NCI-H748 treated with DMSO at 0.1 percent for 48 hours (cell line): ENCODE measurements at places on chromosomes 6 and 20.

GRCh38 chr20:41334036-41334435 lies 6.6 kb upstream of the LPIN3 start:
- DNase-seq, result no peak

GRCh38 chr20:60268491-60268890 lies 310.3 kb downstream of the CDH26 start:
- DNase-seq, result no peak

DNA sequence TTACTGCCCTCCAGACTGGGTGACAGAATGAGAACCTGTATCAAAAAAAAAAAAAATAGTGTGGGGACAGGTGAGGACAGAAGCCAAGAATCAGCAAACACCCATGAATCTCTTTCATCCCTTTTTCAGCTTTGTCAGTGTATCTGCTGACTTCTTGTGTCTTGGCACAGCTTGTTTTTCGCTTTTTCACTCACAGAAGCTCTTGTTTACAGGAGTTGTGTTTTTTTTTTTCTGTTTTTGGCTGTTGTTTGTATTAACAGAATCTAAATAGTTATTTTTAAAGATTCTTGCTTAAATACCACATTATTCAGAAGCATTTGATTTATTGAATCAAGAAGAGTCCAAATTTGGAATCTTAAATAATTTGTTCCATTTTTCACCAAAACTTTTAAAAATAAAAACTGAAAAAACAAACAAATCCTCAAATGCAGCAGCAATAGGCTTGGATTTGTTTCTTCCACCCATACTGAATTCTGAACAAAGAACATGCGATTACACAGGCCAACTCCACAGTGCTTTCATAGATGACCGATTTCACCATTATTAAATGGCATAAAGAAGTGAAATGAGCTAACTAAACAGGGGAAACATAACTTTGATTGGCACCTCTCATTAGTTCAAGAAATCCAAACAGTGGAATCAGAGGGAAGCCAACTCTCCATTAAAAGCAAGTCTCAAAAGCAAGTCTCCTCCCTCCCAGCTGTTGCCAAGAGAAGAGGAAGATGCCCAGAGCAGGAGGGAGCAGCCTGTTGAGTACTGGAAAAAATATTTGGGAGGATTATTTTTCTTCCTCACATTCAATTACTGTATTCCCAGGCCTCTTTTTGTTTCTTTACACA lies 27.2 kb upstream of the GPR63 start:
- no peak for DNase-seq

- peak; percentile 43 for DNase-seq
These were observed 150.8 kb downstream of the ZMYND8 start for GRCh38 chr20:47205577-47206123.

GRCh38 chr6:124823240-124824111 lies 138.8 kb upstream of the RNF217 start:
- DNase-seq, result no peak

- no peak for DNase-seq
These were observed 108.4 kb upstream of the TNFAIP3 start for GRCh38 chr6:137758661-137759060.

DNA sequence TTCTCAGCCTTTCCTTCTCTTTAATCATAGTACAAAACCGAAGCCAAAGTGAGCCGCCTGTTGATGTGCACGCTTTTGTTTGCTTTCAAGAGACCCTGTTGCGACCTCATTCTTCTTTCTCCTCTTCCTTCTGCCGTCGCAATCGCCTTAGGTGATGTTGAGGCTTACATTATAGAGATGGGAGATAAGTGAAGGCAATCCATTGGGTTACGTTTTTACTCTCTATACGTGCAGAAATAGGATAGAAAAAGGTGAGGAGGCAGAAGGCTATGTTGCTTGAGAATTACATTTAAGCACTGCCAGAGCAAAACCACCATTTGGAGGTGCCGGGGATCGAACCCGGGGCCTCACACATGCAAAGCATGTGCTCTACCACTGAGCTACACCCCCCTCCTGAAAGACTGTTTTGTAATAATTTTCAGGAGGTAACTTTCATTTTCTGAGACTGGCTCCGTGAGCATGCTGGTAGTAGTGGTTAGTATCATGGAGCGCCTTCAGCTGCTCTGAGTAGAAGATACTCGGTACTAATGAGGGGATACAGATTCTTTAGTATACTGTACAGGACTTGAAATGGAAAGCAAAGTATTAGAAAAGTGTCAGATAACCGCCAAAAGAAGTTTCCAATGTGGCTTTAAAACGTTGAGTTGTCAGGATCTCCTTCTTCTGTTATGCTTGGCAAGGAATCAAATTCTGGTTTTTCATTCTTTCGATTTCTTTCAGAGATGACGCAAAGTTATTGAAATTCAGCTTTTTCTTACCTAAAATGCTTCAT lies 165.6 kb downstream of the TRIM27 start:
- peak; percentile 90 for DNase-seq

- no peak for DNase-seq
These were observed 31.3 kb upstream of the SH3BGRL2 start for GRCh38 chr6:79599725-79600259.

DNA sequence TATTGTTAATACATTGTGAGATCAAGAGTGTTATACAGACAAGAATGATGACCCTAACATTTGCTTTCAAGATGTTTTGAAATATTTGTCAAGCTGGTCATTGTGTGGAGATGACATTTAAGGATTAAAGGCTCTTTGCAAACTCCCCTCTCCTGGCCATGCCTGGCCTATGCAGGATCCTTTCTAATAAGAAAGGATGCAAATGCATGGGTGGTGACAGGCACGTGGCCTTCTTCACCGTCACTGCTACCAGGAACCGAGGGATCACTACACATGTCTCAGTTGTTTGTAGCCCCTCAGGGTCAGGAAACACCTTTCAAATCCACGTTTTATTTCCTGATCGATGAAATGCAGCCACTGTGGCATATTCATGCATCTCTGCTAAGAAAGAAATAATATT lies 419.7 kb downstream of the PRKN start:
- DNase-seq, result no peak

DNA sequence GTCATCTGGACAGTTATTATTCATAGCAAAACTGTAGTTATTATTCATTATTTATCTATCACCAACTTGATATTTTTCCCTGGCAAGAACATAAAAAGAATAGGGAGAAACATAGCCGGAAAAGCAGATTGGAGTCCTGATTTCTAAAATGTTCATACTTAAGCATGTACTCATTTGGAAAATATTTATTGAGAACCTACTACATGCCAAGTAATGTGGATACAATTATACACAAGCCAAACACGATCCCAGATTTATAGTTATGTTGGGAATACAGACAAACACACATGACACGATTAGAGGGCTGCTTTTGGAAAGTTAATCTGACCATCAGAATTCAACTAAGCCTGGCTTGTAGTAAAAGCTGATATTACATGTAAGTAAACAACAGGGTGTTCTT lies 30.7 kb downstream of the ARHGAP18 start:
- DNase-seq, result no peak

GRCh38 chr6:91149246-91149955 lies 562.5 kb upstream of the MAP3K7 start:
- DNase-seq, result no peak

- DNase-seq, result peak; percentile 25
These were observed 136.3 kb downstream of the LY86 start for GRCh38 chr6:6724539-6725467.

DNA sequence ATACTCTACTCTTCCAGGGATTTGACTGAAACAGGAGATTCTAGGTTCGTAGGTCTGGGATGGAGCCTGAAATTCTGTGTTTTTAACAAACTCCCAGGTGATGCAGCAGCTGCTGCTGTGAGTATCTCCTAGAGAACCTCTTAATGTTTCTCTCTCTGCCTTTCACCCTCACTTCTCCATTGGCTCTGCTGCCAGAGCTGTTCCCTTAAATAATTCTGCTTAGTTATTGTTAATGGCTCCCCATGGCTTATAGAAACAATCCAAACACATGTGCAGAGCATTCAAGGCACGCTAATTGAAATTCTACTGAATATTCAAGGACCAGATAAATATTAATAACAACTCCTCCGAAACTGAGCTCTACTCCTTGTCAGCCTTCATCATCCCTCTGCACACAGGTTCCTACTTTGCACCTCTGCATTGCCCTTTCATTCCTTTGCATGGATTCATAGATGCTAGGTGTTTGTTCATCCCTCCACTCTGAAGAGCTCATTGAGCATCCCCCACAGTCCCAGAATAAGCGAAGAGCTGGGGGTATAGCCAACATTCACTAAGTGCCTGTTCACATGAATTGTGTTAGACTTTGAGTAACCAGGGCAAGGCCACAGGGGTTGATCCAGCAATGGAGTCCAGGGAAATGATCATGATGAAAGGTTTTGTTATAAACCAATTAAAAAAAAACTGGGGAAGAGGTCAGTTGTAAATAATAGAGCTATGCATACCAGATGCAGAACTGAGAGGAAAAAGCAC lies 488.4 kb upstream of the JAG1 start:
- no peak for DNase-seq

DNA sequence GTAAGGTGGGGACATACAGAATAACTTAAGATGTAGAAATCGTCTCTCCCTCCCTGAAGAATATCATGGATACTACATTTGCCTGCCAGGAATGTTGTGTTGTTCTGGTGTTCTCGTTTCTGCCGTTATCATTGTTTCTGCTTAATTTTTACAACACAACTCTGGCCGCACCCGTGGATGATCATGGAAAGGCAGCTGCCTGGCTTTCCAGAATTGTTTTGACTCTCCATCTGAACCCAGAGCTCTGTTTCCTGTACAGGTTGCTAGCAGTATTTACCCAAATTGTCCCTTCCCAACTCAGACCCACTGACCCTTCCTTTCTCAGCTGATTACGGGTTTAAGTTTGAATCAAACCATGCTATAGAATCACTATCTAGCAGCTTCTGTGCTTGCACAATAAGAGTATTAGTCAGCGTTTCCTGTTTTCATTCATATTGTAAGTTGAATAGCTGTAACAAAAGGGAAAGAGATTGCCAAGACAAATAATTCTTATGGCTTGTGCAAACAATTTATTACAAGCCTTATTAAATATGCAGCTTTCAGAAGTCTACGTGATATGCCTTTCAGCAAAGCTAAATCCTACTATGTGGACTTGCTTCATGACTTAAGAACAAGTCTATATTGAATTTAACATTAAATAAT lies 139.0 kb downstream of the MTHFD1L start:
- DNase-seq, result peak; percentile 96

GRCh38 chr6:98845211-98846020 lies 11.0 kb downstream of the POU3F2 start:
- DNase-seq, result peak; percentile 90

DNA sequence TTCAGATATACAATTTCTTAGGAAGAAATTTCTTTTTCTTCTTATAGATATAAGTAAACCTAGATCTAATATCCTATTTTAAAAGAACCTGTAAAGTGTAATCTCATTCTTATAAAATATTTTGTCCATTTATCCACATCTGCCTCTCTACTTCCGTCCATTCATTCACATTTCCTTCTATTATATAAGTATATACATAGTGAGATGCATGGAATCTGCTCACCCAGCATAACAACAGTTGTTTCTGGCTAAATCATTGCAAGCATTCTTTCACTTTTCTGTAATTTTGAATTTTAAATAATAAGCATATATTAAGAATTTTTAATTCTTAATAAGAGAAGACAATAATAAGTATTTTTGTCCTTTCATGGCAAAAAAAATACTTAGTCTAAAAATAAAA lies 45.4 kb downstream of the CEP162 start:
- no peak for DNase-seq

DNA sequence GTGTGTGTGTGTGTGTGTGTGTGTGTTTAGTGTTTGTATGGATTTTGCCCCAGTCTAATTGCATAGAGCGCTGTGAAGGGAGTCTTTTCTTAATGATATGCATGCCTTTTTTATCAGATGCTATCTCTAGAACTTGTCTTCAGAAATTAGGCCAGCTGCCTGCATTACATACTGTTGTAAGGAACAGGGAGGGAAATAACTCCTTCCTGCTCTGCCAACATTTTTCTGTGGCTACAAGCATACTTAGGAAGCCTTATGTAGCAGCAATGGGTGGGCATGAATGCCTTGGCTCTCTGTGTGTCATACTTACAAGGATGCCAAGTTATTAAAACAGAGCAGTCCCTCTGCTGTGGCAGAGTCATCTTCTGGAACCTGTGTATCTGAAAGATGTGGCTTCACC lies 8.0 kb upstream of the COL21A1 start:
- no peak for DNase-seq

DNA sequence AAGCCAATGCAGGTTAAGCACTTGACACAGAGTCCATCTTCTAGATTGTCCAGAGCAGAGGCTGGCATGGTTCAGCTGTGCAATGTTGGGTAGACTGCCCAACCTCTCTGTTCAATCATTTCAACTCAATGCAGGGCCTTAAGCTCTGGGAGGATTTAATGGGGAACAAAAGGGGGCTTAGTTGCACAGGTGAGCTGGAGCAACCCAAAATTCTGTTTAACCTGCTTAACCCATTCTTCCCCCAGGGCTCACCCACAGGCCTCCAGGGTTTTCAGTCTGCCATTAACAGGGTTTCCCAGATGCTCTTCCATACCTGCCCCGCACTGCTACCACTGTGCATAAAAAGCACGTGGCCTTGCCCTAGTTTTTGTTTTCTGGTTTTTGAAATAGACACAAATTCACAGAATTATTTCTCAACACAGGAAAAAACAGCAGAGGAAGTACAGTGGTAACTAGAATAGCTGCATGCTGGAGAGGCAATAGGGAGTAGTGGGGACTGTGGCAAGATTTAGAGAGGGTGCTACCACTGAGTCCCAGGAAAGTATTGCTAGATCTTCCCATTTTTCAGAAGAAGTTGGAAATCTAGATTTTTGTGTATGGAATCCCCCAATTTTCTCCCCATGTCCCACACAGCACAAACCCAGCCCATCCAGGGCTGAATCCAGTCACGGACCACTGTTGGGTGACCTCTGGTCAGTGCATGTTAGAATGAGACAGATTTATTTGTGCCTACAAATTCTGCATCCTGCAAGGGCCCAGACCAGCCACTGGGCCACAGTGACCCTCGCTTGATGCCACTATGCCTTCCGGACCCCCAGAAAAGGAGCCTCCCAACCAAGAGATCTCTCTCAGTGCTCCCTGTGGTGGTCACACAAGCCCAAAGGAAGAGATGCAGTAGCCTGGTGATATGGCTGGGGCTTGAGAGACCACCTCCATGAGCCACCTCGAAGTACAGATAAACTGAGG lies 4.6 kb downstream of the PTGIS start:
- no peak for DNase-seq

DNA sequence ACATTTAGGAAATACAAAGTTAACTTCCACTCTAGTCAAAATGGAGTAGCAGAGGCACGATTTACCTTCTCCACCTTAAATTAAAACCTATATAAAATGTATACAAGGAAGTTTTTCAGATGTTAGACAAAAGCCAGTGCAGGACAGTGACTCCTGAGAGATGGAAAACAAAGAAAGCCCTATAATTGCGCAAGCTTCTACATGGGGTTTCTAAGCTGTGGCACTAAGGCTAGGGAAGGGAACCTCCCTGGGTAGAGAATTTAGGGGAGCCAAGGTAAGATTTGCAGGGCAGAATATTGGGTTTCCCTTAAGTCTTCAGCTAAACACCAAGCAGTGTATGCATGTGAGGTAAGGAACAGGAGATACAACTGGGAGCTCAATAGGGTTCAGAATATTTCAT lies 18.5 kb upstream of the ZC3H12D start:
- no peak for DNase-seq

- no peak for DNase-seq
These were observed 33.0 kb downstream of the RNF146 start for GRCh38 chr6:127299522-127300240.

- DNase-seq, result no peak
These were observed 59.1 kb downstream of the SLC22A1 start for GRCh38 chr6:160180706-160181105.
